ENCODE measurements at places on chromosomes 13 and 19. TPM values are rescaled to one million over a fixed set of nuclear protein-coding genes. Genes with fewer than 3 reads are reported as not detected.

DNA sequence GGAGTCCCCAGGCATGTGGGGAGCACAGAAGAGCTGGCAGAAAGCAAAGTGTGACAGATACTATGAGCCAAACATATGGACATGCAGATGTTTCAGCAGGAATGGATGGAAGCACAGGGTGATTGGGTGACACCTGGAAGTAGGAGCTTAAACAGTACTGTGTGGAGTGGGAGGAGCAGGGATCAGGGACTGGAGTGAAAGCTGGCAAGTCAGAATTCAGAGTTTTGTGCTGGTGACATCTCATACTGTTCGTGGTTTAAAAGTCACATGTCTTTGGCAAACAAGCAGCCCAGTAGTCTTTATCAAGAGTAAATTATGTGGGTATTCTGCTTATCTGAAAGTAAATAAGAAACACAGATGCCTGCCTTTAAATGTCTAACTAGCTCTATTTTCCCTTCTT lies 408.2 kb downstream of the COG6 start:
- H3K27me3 ChIP-seq: no peaks in the 10 kb centered on the region
- peaks cover 4% of the 10 kb centered on the region for H3K4me1 ChIP-seq
- no peaks in the 10 kb centered on the region for H3K36me3 ChIP-seq
- H3K27ac ChIP-seq: no peak overlapping the region
- no peak for DNase-seq

- H3K27ac ChIP-seq: no peak overlapping the region
- H3K4me3 ChIP-seq: no peak overlapping the region
- no peaks in the 10 kb centered on the region for H3K27me3 ChIP-seq
- DNase-seq: no peak
Observed at GRCh38 chr13:86087244-86087643, 288.0 kb upstream of the SLITRK6 start.

DNA sequence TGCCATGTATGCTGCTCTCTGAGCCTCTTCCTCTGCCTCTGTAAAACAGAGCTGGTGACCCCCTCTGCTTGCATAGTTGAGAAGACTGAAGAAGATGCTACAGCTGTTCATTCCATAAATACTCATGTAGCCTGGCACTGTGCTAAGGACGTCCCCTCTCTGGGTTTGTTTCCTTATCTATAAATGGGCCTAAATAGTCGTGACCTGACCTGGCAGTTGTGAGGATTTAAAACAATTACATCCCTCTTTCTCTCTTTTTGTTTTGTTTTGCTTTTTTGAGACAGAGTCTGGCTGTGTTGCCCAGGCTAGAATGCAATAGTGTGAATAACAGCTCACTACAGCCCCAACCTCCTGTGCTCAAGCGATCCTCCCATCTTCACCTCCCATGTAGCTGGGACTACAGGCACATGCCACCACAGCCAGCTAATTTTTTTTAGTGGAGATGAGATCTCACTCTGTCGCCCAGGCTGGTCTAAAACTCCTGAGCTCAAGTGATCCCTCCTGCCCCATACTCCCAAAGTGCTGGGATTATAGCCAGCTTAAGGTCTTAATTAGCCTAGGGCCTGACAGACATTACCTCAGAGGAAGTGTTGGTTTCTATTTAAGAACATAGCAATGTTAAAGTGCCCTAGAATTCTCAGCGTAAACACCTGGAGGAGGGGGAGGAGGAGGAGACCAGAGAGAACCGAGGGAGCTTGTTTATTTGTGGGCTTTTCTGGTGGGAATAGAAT lies 4.6 kb downstream of the WDR62 start:
- DNase-seq: no peak
- H3K36me3 ChIP-seq: no peaks in the 10 kb centered on the region
- peaks cover 5% of the 10 kb centered on the region for H3K4me1 ChIP-seq
- H3K27ac ChIP-seq: no peak overlapping the region
- H3K27me3 ChIP-seq: no peaks in the 10 kb centered on the region
- H3K4me3 ChIP-seq: no peak overlapping the region

- H3K36me3 ChIP-seq: no peaks in the 10 kb centered on the region
- no peak overlapping the region for H3K27ac ChIP-seq
- H3K4me3 ChIP-seq: no peak overlapping the region
- DNase-seq: no peak
Observed at GRCh38 chr13:75581874-75582640, 32.5 kb downstream of the UCHL3 start.

- H3K27ac ChIP-seq: no peak overlapping the region
- H3K27me3 ChIP-seq: no peaks in the 10 kb centered on the region
Observed at GRCh38 chr13:23506071-23506806, 64.0 kb upstream of the TNFRSF19 start.

- H3K27me3 ChIP-seq: no peaks in the 10 kb centered on the region
- peaks cover 3% of the 10 kb centered on the region for H3K4me1 ChIP-seq
- no peak overlapping the region for H3K4me3 ChIP-seq
- peak; percentile 93 for DNase-seq
Observed at GRCh38 chr19:39237200-39238184, 7.3 kb downstream of the IFNL3 start.

- H3K27ac ChIP-seq: no peak overlapping the region
- no peaks in the 10 kb centered on the region for H3K27me3 ChIP-seq
- no peak for DNase-seq
- H3K4me3 ChIP-seq: no peak overlapping the region
Observed at GRCh38 chr13:110493613-110494012, 67.9 kb downstream of the RAB20 start.

- H3K27ac ChIP-seq: peak overlapping the region; percentile 55
- DNase-seq: peak; percentile 83
- no peaks in the 10 kb centered on the region for H3K27me3 ChIP-seq
- peak overlapping the region; percentile 73 for H3K4me3 ChIP-seq
- H3K36me3 ChIP-seq: no peaks in the 10 kb centered on the region
Observed at GRCh38 chr13:75480671-75481175, 1.2 kb downstream of the TBC1D4 start.

DNA sequence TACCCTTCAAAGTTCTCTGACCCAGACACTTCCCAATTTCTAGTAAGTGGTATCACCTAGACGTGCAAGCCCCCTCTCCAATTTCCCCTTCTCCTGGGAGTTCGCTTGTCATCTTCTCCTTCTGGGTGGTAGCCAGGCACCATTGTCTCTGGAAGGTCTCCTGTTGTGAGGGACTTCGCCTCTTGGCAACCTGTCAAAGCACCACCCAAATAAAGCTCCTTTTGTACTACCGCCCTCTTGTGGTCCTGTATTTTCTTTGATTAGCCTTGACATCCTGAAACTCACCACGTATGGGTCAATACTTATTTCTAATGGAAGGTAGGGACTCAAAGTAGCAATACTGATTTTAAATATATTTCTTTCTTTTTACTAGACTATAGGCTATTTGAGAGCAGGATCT lies 8.2 kb downstream of the GPC5 start:
- no peak overlapping the region for H3K4me3 ChIP-seq
- no peaks in the 10 kb centered on the region for H3K27me3 ChIP-seq
- H3K4me1 ChIP-seq: no peaks in the 10 kb centered on the region
- no peaks in the 10 kb centered on the region for H3K36me3 ChIP-seq
- no peak for DNase-seq

- no peak overlapping the region for H3K27ac ChIP-seq
- no peak overlapping the region for H3K4me3 ChIP-seq
- no peaks in the 10 kb centered on the region for H3K27me3 ChIP-seq
- H3K4me1 ChIP-seq: peaks cover 9% of the 10 kb centered on the region
Observed at GRCh38 chr13:46160471-46161066, 21.4 kb downstream of the LCP1 start.

DNA sequence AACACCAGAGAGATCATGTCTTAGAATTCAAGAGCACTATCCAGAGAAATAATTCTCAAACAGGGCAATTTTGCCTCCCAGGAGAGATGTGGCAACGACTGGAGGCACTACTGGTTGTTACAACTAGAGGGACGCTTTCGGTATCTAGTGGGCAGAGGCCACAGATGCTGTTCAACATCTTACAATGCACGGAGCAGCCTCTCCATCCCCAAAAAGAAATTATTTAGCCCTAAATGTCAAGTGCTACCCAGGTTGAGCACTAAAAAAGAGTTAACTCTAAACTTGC lies 78.6 kb downstream of the ABCC4 start:
- H3K4me1 ChIP-seq: peaks cover 9% of the 10 kb centered on the region
- no peak overlapping the region for H3K4me3 ChIP-seq
- no peaks in the 10 kb centered on the region for H3K27me3 ChIP-seq
- no peaks in the 10 kb centered on the region for H3K36me3 ChIP-seq
- DNase-seq: no peak

- no peak for DNase-seq
- no peaks in the 10 kb centered on the region for H3K4me1 ChIP-seq
- H3K4me3 ChIP-seq: no peak overlapping the region
- no peak overlapping the region for H3K27ac ChIP-seq
- H3K27me3 ChIP-seq: no peaks in the 10 kb centered on the region
- no peaks in the 10 kb centered on the region for H3K36me3 ChIP-seq
Observed at GRCh38 chr13:72284791-72285190, 417.8 kb upstream of the DACH1 start.

GRCh38 chr13:74000876-74001275 lies 133.3 kb downstream of the KLF12 start:
- no peak overlapping the region for H3K27ac ChIP-seq
- no peak for DNase-seq
- no peak overlapping the region for H3K4me3 ChIP-seq
- H3K27me3 ChIP-seq: no peaks in the 10 kb centered on the region
- H3K4me1 ChIP-seq: no peaks in the 10 kb centered on the region
- no peaks in the 10 kb centered on the region for H3K36me3 ChIP-seq

- H3K27ac ChIP-seq: no peak overlapping the region
- H3K4me3 ChIP-seq: no peak overlapping the region
- no peaks in the 10 kb centered on the region for H3K27me3 ChIP-seq
- no peaks in the 10 kb centered on the region for H3K4me1 ChIP-seq
Observed at GRCh38 chr13:51246418-51247277, 24.4 kb downstream of the FAM124A start.

DNA sequence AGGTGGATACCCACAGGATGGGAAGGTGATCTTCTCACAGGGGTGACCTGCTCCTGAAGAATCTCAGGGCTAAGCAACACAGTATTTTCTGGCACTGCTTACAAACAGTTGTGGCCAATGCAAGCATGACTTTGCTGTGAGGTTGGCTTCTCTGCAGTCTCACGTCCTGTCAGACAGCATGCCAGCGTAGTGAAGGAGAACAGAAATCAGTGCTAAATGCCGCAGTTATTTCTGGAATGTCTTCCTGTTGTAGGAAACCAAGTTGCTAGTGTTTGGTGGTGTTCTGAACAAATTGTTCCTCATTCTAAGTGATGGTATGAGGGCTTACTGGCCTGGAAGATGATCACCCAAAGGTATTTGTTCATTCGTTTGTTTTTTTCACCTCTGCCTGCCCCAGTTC lies 320.1 kb downstream of the MTUS2 start:
- no peaks in the 10 kb centered on the region for H3K36me3 ChIP-seq
- no peak overlapping the region for H3K4me3 ChIP-seq
- H3K27me3 ChIP-seq: no peaks in the 10 kb centered on the region
- DNase-seq: no peak
- no peaks in the 10 kb centered on the region for H3K4me1 ChIP-seq

- no peaks in the 10 kb centered on the region for H3K27me3 ChIP-seq
- no peaks in the 10 kb centered on the region for H3K4me1 ChIP-seq
- H3K4me3 ChIP-seq: no peak overlapping the region
- no peak overlapping the region for H3K27ac ChIP-seq
- no peak for DNase-seq
Observed at GRCh38 chr13:66844933-66845332, 385.2 kb downstream of the PCDH9 start.

GRCh38 chr19:15178629-15179308 lies 22.0 kb downstream of the NOTCH3 start:
- no peak overlapping the region for H3K27ac ChIP-seq
- peaks cover 3% of the 10 kb centered on the region for H3K4me1 ChIP-seq
- H3K27me3 ChIP-seq: no peaks in the 10 kb centered on the region
- no peak for DNase-seq
- no peak overlapping the region for H3K4me3 ChIP-seq

DNA sequence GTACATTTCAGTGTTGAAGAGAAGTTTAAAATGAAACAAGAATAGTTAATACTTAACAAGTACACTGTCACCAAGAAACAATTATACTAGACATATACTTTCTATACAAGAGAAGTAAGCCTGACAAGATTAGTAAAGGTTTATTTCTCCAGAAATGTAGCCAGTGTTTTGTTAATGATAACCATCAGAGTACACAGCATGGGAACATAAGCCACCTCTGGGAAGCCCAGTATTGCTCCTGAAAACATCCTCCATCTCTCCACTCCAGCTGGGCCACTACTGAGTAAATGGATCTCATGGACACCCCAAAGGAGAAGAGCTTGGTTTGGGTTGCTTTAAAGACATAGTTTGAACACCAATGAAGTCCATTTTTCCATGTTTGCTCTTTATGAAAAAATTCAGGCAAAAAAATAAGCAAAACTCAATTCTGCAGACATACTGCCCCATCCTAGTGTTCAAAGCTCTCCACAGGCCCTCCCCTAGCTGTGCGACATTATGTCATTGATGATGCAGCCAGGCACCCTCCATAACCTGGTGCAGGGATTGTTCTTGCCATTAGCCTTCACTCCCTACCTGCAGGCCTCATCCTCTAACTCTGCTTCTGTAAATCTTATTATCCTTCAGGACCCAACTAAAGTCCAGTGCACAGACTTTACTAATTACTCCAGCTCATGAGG lies 61.9 kb downstream of the LHFPL6 start:
- no peaks in the 10 kb centered on the region for H3K27me3 ChIP-seq
- no peak overlapping the region for H3K27ac ChIP-seq
- H3K4me3 ChIP-seq: no peak overlapping the region

DNA sequence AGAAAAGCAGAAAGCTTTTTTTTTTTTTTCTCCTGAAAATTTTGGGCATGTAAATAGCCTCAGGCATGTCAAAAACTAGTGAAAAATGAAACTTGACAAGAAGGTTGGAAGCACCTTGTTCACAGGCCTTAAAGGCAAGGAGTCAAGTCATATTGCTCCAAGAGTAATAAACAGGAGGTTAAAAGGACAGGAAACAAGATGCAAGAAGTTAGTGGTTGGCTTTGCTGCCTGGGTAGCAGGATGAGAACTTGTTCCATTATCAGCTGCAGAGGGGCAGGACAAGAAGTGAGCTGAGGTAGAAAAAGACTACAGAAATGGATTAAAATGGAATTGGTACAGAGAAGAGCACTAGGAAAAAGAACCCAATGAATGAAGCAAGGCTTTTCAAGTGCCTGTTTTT lies 242.6 kb downstream of the DCT start:
- H3K36me3 ChIP-seq: no peaks in the 10 kb centered on the region
- no peak overlapping the region for H3K4me3 ChIP-seq
- H3K4me1 ChIP-seq: no peaks in the 10 kb centered on the region
- H3K27ac ChIP-seq: no peak overlapping the region
- DNase-seq: no peak
- H3K27me3 ChIP-seq: no peaks in the 10 kb centered on the region

GRCh38 chr19:18848878-18849661 lies 17.3 kb downstream of the UPF1 start:
- H3K36me3 ChIP-seq: peaks cover 43% of the 10 kb centered on the region
- peaks cover 50% of the 10 kb centered on the region for H3K4me1 ChIP-seq

- no peak overlapping the region for H3K4me3 ChIP-seq
- no peaks in the 10 kb centered on the region for H3K36me3 ChIP-seq
- no peak for DNase-seq
- H3K4me1 ChIP-seq: no peaks in the 10 kb centered on the region
- no peaks in the 10 kb centered on the region for H3K27me3 ChIP-seq
- H3K27ac ChIP-seq: no peak overlapping the region
Observed at GRCh38 chr13:66926851-66927524, 303.1 kb downstream of the PCDH9 start.

The CACNA1A gene
- total RNA-seq: 0.26 TPM

The NCCRP1 gene
- 0.46 TPM for total RNA-seq

The CA11 gene
- total RNA-seq: 9.5 TPM

The LRFN3 gene
- total RNA-seq: 10.5 TPM

The C1QTNF9 gene
- not detected for total RNA-seq

The TMEM150B gene
- 23.9 TPM for total RNA-seq

The VSIG10L gene
- 2.1 TPM for total RNA-seq

The MAP4K1 gene
- 12.1 TPM for total RNA-seq

The OLFM2 gene
- 14.6 TPM for total RNA-seq

The RFXAP gene
- total RNA-seq: 5.3 TPM

All from upper lobe of right lung (tissue), 1 donor.